ENCODE measurements at places on chromosomes 13 and 19.

DNA sequence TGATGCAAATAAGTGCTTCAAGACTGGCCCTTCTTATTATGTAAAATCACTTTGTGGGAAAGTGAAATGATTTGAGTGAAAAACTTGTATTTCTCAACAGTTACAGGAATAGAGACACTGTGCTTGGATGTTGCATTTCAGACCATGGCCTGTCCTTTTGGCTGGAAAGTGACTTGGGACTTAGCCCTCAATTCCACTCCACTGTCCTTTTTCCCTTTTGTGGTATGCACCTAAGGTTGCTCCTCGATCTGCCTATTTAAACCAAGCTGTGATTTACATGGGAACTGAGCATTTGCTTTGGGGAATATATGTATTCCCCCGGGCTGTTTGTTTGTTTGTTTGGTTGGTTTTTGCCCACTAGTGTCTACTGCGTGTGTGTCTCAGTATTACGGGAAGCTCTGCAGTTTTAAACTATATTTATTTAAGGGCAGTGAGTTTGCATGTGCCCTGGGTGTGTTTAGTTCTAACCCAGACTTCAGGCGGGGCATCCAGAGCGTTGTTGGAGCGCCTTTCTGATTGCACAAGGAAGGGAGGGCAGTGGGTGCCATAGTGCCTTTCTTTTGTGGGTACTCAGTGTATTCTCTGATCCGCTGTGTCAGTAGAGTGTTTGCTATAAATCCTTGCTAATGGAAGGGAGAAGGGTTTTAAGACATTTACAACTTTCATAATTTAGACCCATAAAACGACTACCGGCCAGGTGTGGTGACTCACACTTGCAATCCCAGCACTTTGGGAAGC lies 18.2 kb upstream of the RNF113B start:
- DNase-seq: no peak

DNA sequence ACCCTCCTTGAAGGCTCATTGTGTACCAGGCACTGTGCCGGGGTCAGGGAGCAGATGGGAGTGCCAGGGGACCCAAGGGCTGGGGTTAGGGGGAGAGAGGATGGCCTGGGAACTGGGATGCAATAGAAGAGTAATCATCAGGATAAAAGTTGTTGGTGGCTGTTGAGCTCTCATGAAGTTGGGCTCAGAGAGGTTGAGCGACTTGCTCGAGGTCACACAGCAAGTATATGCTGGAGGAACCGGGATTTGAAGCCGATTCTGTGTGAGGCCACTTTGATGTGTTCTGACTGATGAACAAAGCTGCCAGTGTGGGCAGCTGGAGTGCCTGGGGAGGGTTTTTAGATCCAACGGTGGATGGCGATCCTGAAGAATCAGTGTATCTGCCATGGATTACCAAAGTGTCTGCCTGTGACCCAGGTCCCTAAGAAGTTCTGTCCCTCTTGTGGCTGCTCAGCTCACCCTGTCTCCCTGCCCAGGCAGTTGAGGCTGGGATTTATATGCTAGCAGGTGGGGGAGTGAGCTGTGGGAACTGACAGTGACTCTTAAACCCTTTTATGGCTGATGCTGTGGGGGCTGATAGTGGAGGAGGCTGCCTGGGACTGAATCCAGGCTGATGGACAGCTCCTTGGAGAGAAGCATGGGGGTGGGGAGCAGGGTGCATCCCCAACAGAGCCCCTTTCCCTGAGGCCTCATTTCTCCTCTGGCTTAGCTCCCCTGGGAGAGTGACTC lies 8.3 kb downstream of the ARHGEF18 start:
- DNase-seq: no peak

DNA sequence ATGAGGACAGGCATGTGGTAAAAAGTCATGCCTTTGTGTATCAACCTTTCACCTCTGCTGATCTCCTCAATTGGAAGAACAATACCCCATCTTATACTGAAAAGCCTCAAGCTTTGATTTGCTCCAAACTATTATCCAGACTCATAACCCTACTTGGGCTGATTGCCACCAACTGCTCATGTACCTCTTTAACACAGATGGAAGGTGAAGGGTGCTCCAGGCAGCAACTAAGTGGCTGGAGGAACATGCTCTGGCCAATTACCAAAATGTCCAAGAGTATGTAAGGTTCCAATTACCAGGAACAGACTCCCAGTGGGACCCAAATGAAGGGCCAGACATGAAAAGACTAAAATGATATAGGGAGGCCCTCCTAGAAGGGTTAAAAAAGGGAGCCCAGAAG lies 78.3 kb downstream of the ZNF486 start:
- no peak for DNase-seq

GRCh38 chr19:30340771-30341561 lies 31.2 kb upstream of the ZNF536 start:
- DNase-seq: no peak

- DNase-seq: no peak
Measured at GRCh38 chr13:91805605-91806004, 407.2 kb downstream of the GPC5 start.

DNA sequence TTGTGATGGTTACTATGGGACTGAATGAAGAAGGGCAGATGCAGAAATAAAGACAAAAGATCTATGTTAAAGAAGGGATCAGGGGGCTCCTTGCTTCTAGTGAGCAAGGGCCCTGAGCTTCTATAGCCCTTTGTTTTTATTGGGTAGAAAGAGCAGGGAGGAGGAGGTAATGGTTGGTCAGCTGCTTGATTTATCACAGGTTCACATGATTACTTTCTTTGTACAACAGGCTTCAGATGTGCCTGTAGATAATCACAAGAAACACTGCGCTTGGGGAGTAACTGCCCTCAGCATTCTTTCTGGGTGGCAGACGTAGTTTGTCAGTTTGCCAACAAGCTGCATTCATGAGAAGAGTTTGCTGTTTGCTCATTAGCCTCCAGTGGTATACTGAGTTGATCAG lies 4.8 kb upstream of the ZNF439 start:
- DNase-seq: no peak

DNA sequence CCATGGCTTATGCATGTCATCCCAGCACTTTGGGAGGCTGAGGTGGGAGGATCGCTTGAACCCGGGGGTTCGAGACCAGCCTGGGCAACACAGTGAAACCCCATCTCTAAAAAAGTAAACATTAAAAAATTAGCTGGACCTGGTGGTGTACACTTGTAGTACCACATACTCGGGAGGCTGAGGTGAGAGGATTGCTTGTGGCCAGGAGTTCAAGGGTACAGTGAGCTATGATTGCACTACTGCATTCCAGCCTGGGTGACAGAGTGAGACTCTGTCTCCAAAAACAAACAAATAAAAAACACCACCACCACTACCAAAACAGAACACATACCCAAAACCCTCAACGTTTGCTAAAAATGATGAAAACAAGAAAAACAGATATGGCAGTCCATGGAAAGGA lies 15.9 kb downstream of the FBXO17 start:
- DNase-seq: no peak

- no peak for DNase-seq
Measured at GRCh38 chr13:50928102-50928501, 18.5 kb downstream of the RNASEH2B start.

DNA sequence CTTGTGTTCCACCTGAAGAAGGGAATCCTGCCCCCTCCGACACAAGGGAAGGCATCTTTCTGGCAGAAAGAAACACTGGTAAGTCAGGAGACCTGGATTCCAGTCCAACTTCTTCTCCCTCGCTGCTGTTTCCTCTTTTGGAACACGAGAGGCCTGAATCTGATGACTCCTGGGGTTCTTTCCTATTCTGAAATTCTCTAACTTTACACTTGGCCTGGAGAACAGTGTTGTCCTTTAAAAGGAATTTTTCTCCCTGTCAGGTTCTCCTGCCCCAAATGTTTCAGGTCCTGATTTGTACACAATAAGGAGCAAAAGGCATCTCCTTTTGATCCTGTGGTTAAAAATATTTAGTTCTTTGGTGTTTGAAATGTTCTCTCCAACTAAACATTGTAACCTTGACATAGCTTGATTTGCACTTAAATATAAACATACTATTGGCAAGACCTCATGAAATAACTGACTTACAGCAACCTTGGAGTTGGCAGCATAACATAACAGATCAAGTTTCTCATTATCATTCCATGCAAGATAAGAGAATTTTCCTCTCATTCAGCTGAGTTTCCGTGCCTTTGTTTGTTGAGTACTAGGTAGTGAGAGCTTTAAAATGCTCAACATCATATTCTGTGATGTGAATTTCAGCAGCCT lies 244.8 kb downstream of the COG6 start:
- DNase-seq: no peak

Data from activated T-cell treated with anti-CD3 and anti-CD28 coated beads, Interleukin-2, amount 50 U/mL, for 24 hours (primary cell).